ENCODE measurements at places on chromosomes 1 and 21.

GRCh38 chr1:93221913-93222312, 41.4 kb downstream of the CCDC18 start:
- no peak for DNase-seq

DNA sequence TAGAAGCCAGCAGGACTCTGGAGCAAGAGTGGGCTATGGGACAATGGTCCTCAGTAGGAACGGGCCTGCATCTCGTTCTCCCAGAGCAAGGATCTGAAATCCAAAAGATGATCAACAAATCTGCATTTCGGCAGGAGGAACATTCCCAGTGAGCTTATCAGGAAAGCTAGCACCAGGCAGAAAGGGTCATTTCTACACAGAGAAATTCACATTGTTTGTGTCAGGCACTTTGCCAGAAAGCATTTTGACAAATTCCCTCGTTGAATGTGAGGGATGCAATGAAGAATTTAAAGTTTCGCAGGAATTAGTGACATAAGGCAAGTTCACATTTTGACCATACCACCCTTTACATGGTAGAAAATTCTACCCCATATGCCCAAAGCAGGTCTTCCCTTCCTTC, 31.6 kb upstream of the ETS2 start:
- no peak for DNase-seq

DNA sequence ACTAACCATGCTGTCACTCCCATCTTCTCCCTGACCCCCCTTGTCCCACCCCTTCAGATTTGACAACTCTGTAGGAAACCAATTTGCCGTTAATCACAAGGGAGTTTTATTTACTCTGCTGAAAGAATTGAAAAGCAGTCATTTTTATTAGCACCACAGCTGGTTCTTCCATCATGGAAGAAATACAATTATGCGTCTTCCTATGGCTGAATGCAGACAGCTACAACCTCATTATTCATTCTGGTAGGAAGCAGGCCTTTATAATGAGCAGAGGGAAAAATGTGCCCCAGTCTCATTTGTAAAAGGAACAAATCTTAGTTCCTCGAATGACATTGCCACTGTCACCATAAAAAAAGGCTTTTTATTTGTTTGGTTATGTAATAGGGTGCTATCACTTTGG, 35.2 kb downstream of the JUN start:
- DNase-seq = no peak

- DNase-seq = no peak
Measured at GRCh38 chr21:35244514-35244913, 195.4 kb upstream of the RUNX1 start.

GRCh38 chr21:29145354-29145782, 14.9 kb downstream of the MAP3K7CL start:
- no peak for DNase-seq

DNA sequence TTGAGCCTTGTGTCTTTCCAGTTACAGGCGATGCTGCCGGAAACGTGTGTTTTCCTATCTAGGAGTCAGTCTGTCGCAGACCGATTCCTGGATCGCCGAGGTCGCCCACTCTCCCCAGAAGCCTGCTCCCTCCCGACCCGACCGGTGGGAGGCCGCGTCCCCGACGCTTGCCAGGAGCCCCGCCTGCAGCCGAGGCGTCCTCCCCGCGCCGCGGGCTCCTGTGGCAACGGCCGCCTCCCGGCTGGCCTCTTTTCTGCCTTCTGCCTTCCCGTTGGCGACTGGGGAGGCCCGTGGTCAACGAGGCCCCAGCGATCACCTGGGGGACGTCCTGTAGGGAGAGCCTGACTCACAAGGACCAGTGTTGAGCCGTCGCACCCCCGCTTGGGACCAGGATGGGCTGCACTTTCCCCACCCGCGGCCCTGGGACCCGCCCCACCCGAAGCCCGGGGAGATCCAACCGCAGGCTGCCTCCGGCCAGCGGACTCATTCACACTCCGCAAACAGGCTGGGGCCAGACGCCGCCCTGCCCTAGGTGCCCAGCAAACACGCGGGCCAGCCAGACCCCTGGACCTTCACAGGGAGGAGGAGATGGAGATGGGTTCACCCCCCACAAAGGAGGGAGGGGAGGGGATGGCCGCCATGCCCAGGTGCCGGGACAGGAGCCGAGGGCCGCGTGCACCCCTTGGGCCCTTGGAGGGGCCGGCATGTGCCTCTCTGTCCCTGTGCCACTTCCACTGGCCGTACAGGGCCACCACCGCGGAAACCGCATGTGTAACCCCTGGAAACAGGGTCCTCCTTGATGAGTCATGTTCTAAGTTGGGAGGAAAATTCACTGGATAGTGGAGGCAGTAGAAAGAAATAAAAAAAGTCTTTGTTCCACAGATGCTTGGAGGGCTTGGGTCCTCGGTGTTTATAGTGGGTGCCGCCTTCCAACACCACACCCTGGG, 7.2 kb upstream of the COL6A1 start:
- no peak for DNase-seq

DNA sequence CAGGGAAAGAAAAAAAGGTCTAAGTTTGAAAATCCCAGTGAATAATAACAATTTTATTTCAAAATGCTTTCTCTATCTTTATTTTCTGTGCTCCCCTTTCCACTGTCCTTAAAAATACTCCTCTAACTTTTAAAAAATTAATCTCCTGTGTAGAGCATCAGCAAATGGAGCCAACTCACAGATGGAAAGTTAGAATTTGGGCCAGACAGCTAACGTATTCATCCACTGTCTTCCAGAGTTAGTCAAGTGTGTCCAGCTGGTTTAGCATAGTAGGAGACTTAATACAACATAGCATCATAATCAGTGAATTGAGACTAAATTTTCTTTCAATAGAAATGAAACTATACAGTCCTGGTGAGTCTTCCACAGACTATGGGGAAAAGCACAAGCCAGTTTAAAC, 419.0 kb upstream of the LRRC7 start:
- no peak for DNase-seq

- no peak for DNase-seq
Measured at GRCh38 chr1:3026581-3027391, 5.5 kb downstream of the ACTRT2 start.

DNA sequence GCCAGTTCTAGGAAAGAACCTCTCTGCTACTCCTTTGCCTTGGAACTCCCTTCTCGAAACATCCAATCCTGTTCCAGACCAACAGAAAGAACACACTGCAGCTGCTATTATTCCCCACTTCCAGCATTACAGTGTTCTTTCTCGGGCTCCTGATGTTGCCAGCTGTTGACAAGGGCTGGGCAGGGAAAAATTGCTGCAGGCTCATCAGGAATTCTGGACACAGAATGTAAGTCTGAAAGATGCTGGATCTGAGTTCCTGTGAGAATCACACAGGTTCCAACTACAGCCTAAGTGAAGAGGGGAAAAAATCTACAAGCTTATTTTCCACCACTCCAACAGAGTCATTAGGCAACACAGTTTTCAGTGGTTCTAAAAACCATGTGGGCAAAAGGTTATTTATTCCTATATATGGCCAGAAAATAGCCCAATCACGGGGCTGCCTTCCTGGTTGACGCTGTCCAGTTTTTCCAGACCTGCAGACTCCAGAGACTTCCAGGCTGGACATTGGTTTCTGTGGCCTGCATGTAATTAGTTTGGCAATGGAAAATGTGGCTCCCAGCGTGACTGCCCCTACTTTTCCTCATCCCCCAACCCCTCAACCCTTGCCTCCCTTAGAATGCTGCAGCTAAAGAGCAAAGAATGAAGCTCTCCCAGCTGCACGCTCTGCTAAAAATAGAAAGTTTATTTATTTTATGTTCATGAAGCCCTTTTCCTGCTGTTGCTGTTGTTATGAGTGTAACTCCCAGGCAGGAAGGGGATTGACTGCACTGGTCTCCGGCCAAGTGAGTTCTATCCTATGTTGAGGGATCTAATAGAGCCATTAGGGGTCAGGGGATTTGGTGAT, 8.3 kb upstream of the KIAA0040 start:
- peak; percentile 54 for DNase-seq

Measured in right renal cortex interstitium (tissue), 3 donors.